Activated T-helper 1 cell treated with anti-CD3 and anti-CD28 coated beads, Interleukin-2, amount 50 U/mL, for 16 hours (primary cell): ENCODE measurements at places on chromosomes 1 and 21.

GRCh38 chr1:219810451-219810850, 117.9 kb downstream of the SLC30A10 start:
- no peak for DNase-seq

DNA sequence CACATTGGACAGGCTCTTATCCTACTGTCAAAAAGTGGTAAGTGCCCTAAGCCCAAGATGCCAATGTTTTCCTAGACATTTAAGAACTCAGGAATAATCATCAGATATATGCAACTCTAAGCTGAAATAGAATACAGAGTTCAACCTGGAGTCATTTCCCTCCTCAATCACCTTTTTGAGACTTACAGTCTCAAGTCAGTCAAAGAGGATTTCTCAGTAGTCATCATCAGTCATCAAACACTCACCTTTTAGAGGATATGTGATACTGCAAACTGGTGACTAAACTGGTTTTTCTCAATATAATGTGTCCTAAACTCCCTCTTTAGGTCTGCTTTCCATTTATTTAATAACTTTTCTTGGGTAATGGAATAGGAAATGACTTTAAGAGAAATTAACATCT, 145.3 kb upstream of the ADAMTS5 start:
- DNase-seq = no peak

GRCh38 chr1:20184997-20185833, 681 bp upstream of the UBXN10 start:
- DNase-seq = peak; percentile 22

- DNase-seq = no peak
Measured at GRCh38 chr1:94962409-94963265, 35.7 kb upstream of the CNN3 start.

DNA sequence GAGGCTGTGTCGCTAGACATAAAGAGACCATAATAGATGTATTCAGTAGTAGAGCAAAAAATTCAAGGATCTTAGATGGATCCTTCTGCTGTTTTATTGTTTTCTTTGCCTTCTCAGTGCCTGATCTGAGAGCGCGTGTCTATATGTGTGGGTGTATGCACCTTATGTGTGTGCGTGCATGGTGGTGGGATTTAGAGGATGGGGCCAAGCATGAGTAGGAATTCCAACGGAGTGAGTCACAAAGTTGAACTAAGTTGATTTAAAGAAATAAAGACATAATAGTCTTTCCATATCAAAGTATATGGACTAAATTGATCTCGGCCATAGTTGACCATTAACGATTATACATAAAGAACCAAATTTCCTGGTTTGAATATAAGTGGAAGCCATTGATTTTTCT, 178.7 kb downstream of the CYYR1 start:
- DNase-seq = no peak

DNA sequence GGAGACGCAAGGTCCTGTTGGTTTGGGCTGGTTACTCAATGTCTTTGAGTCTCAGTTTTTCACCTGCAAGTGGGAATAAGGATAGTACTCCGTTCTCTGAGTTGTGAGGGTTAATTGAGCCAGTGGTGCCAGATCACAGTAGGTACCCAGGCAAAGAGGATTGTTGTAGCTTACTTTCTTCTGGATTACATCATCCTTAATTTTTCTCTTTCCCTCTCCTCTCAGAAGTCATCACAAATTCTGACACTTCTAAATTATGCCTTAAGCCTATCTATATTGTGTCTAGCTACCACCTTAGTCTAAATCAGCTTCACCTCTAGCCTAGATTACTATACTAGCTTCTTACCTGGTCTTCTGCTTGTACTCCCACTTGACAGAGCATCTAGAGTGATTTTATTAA, 149.5 kb downstream of the ROR1 start:
- DNase-seq = no peak

GRCh38 chr1:179969962-179970361, 15.4 kb downstream of the CEP350 start:
- DNase-seq = no peak

DNA sequence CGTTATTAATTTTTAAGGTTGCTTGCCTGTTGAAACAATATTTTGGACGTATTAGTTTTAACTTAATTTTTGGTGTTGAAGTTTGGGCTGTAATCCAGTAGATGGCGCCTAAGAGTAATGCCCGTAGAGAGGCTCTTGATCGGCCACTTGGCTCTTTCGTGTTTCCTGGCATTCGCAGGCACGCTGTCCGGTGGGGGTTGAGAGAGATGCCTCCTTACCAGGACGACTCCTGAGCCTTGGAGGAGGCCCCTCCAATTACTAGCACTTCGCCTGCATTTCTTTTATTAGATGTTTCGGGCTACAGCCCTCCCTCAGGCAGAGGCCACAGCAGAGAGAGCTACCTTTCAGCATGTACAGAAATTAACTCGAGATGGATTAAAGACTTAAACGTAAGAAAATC, 12.0 kb downstream of the OR2M4 start:
- DNase-seq = no peak

DNA sequence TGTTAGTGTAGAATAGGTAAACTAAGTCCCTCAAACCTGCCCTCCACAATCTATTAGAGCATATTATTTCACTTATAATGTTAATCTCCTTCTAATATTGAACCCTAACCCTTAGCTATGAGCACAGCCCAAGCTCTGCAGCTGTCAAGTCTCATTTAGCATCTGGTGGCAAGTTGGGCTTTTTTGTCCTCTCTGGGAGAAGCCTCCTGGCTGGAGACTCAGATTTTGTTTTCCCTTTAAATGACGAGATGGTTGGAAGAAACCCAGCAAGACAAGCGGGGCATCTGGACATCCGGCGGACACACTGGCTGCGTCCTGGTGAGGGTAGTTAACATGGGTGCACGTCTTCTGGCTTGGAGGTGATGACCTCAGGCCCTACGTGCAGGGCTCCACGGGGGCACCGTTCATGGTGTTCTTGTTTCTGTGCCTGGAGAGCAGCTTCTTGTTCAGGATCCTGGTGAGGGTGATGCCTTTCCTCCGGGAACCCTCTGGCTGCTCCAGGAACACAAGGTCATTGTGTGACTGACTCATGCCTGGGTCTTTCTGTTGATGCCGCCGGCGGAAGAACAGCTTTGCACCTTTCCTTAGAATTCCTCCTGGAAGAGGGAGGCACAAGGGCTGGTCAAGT, 9.7 kb upstream of the PRDM15 start:
- DNase-seq = no peak

DNA sequence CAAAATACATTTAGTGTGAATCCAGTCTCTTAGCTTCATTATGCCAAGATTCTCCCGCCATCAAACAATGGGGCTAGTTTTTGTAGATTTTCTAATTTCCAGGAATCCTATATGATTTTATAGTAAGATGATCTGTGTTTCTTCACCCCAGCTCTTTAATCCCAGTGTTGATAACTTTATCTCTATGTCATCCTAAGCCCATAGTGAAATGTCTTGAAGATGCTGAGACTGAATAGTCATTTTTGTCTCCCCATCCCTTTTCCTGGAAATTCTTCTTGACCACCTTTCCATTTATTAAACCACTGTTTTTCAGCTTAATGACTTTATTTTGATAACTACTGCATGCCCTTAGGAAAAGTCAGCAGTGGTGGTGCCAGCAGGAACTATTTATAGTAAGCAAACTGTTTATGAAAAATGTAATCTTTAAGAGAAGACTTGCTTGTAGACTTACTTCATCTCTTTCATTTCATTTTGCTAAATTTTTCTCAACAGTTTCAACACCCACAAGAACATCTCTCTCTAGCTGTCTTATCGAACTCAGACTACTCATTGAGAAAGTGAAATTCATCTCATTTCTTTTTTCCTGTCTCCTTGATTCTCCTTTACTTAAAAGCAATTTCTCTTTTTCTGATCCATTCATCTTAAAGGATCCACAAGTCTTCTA, 116.6 kb downstream of the NTMT2 start:
- no peak for DNase-seq

GRCh38 chr1:207321790-207322645, 540 bp downstream of the CD55 start:
- no peak for DNase-seq

- DNase-seq = no peak
Measured at GRCh38 chr1:29436181-29436785, 200.0 kb downstream of the PTPRU start.

DNA sequence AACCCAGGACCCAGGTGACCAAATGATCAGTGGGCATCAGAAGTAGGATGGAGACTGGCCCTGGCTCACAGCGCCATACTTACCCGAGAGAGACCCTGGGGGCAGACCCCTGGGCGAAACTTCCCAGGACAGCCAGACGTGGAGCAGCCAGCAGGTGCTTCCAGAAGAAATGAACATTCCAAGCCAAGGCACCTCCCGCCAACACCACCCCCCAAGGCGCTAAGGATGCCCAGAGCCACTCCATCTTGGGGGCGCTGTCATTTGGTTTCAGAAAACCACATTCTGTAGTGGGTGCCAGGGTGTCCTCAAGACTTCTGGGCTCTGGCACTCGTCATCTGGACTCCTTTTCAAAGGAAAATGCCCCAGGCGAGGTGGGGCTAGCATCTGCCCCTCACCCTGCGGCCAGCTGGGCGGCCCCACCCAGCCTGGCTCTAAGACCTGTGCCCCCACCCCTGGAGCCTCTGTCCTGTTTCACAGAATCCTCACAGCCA, 98.8 kb downstream of the RIPK4 start:
- DNase-seq = no peak

DNA sequence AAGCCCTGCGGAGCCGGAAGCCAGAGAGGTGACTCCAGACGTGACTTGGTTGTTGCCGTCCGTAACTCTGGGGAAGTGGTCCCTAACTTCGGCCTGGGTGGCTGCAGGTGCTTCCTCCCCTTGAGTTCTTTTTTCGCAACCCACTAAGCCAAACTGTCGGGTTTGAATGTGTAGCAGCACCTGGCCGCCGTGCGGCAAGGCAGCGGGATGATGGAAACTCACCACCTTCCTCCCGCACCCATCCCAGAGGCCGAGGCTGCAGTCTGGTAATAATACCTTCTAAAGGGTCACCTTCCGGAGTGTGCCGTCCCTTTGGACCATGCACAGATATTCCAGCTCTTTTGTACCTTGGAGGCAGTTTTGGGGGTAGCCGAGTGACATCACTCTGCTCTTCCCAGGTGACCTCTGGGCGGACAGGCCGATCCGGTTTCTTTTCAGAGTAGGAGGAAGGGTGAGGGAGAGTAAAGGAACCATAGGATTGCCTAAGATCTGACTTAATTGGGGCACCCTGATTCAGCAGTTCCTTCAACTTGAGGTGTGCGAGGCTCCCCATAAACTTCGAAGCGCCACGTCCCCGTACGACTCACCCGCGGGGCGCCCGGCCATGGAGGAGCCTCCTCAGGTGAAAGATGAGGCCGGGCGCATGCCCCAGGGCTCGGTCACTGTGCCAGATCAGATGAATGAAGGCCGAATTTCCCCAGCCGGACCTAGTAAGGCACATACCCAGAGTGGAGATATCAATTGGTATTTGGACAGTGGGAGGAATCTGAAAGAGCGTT, 1.0 kb downstream of the KCNK1 start:
- no peak for DNase-seq

- DNase-seq = no peak
Measured at GRCh38 chr1:213008564-213008963, 7.1 kb downstream of the ANGEL2 start.

GRCh38 chr1:174165471-174166137, 6.3 kb downstream of the RABGAP1L start:
- DNase-seq = no peak

- DNase-seq = no peak
Measured at GRCh38 chr1:241356519-241357365, at the start of gene RGS7. Gene RGS7, minus strand, starts transcription at chr1:241357205.

GRCh38 chr1:95122151-95122697, 5.1 kb downstream of the TLCD4 start:
- no peak for DNase-seq

DNA sequence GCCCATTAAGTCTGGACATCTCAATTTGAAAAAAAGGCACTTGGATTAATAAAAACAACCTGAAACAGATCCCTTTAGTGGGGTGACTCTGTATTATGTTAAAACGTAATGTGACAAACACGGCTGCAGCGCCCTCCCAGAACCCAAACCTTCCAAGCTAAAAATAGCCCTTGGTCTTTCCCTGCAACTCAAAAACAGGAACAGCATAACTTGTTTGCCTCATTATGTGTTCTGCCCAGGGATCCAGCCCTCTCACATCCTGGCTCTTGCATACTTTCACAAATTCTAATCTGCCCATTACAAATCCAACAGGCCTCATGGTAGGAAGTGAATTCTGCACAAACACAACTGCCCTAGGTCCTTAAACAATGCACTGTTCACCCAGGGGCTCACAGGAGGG, 94.7 kb upstream of the GADD45A start:
- no peak for DNase-seq

DNA sequence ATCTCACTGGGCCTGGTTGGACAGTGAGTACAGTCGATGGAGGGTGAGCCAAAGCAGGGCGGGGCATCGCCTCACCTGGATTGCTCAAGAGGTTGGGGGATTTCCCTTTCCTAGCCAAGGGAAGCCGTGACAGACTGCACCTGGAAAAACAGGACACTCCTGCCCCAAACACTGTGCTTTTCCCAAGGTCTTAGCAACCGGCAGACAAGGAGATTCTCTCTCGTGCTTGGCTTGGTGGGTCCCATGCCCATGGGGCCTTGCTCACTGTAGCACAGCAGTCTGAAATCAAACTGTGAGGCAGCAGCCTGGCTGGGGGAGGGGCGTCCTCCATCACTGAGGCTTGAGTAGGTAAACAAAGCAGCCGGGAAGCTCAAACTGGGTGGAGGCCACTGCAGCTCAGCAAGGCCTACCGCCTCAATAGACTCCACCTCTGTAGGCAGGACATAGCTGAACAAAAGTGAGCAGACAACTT, 11.3 kb downstream of the C1orf105 start:
- peak; percentile 6 for DNase-seq

DNA sequence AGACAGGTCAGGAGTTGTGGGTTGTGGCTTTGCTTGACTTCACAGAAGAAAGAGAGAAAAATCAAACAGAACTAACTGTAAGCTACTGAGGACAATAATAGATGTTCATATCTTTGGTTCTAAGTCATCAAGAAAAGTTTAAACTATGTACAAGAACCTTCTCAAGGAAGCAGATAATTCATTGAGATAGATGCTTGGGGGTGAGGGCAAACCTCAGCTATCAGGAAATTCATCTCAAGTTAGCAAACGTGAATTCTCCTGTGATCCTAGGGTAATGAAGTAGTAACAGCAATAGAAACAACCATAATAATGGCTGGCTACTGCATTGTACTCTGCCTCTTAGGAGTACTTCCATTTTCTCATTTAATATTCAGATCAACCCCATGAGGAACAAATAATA, 506.2 kb downstream of the PLPP3 start:
- no peak for DNase-seq

GRCh38 chr1:114290341-114290740, 136.7 kb upstream of the SYT6 start:
- DNase-seq = no peak

GRCh38 chr1:109040627-109040988, 1.3 kb downstream of the WDR47 start:
- DNase-seq = no peak

- DNase-seq = no peak
Measured at GRCh38 chr1:9482403-9482802, 56.9 kb upstream of the SLC25A33 start.

GRCh38 chr1:167442854-167443565, 75.3 kb downstream of the CD247 start:
- DNase-seq = no peak

GRCh38 chr1:21045351-21045750, 131.3 kb downstream of the EIF4G3 start:
- no peak for DNase-seq
